ENCODE measurements at places on chromosomes 5 and 9. TPM values are rescaled to one million over a fixed set of nuclear protein-coding genes. Genes with fewer than 3 reads are reported as not detected.

DNA sequence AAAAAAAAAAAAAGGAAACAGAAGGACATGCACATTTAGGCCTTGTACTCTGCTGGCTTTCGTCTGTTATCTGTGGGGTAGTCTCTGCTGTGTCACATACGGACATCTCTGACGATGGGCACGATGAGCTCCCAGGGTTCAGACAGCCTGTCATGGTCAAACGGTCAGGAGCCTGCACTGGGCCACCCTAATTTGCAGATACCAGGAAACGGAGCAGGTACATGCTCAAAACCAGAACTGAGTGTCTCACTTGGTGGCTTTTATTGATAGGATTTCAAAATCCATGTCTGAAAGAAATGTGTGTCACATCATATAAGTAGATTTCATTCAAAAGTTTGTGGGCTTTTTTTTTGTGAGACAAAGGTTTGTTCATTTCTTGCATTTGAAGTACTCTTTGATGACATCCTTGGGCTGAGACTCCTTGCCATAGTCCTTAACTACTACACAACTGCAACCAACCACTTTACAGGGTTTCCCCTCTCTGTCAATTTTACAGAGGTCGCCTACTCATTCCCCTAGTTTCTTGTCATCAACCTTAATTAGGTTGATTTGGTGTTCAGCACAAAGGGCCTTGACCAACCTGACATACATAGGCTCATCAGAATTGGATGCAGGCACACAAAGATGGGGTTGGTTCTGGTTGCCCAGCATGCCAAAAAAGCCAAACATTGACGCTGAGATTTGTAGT is 9.0 kb downstream of the CKMT2 start:
- DNase-seq, result no peak

- no peak for DNase-seq
Observed at GRCh38 chr5:61137835-61138234, 24.4 kb downstream of the SMIM15 start.

GRCh38 chr5:98360548-98360947 is 412.9 kb upstream of the RGMB start:
- DNase-seq, result no peak

GRCh38 chr5:129499208-129499852 is 39.2 kb downstream of the ADAMTS19 start:
- no peak for DNase-seq

GRCh38 chr9:93920131-93920800 is 34.9 kb downstream of the BARX1 start:
- no peak for DNase-seq

FBXO10 gene
- 18.6 TPM for polyA plus RNA-seq

SNX30 gene
- polyA plus RNA-seq, result 6.3 TPM

Measured in B cell (primary cell).